ENCODE measurements at places on chromosomes 2 and 18. TPM values are rescaled to one million over a fixed set of nuclear protein-coding genes. Genes with fewer than 3 reads are reported as not detected.

DNA sequence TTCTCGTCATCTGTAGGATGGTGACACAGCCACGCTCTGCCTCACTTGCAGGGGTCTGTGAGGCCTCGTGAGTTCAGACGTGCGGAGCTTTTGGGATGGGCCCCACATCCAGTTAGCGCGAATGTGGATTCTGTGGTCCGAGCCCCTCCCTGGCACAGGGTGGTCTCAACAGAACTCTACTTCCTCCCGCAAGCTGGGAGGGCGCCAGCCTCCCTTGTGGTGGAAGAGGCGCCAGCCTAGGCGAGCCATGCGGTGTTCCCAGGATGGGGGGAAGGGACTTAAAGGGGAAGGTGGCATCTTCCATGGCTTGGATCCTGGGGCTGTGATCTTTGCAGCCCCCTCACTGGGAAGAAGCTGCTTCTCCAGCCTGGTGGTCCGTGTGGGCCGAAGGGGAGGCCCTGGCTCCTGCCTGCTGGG lies 1.4 kb downstream of the SNORC start:
- no peak for ATAC-seq

GRCh38 chr18:74818516-74819175 lies 221.0 kb downstream of the ZNF407 start:
- ATAC-seq: no peak

DNA sequence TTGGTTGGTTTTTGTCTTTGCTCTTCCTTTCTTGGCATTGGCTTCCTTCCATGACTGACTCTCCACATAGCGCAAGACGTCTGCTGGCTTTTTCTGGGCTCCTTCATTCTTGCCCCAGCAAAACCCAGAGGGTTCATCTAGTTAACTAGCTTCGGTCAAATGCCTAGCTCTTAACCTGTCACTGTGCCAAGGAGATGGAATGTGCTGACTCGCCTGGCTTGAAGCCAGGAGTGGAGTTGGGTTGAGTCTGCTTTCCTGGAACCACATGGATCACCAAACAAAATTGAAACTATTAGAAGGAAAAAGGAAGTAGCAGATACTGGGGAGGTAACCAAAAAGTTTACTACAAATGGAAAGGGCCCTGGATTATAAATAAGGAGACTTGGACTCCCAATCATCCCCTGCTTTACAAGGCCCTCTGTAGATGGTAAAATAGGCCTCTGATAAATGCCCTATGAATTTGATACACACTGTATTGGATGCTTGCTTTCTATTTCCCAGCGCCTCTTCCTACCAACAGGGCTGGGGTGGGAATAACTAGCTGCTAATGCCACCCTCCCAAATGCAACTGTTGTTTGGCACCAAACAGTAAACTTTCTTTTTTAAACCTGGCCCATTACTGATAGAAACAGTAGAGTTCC lies 11.3 kb downstream of the MALT1 start:
- peak; percentile 78 for ATAC-seq

The RSAD2 gene
- total RNA-seq: 1.6 TPM

GRCh38 chr2:168160897-168161296 lies 86.5 kb downstream of the STK39 start:
- no peak for ATAC-seq

The MBD1 gene
- total RNA-seq: 44.2 TPM

GRCh38 chr2:118667964-118668363 lies 179.5 kb downstream of the EN1 start:
- ATAC-seq: no peak

The SNORC gene
- 1.8 TPM for total RNA-seq

The CENPA gene
- 10.2 TPM for total RNA-seq

The C1QL2 gene
- not detected for total RNA-seq

DNA sequence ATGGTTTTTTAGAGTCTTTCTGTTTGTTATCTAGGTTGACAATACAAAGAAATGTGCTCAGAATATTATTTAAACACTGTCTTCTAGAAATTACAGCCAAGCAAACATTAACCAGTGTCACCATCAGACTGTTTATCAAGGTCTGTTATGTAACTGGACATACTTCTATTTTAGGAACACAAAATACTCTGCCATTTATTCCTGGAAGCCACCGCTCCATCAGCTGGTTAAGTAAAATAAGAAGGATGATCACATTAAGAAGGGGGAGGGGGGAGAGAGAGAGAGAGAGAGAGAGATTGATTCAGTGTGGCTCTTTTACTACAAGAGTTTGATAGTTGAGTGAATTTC lies 47.9 kb downstream of the MBP start:
- ATAC-seq: no peak

DNA sequence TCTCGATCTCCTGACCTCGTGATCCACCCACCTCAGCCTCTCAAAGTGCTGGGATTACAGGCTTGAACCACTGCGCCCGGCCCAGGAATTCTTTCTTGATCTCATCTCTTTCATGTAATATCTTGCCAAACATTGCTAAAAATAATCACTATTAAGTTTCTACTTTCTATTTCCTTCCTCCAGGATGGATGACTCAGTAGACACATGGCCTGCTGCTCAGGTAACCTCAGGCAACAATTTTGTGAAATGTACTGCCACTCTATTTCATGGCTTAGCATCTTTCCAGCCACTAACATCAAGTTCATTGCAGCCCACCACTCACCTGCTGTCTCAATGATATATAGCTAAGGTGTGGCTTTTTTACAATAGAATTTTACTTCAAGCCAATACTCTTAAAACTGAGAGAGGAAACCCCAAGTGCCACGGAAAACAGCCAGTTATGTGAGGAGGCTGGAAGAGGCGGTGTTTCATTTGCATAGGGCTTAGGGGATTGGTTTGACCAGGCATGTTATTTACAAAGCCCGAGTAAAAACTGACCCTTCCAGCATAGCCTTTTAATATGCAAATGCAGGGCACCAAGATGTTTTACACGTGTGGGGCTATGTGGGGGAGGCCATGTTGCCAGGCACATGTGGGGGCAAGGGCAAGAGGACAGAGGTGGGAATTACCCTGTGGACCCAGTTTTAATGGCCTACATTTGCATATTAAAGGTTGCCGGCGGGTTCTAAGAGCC lies 11.3 kb upstream of the SUMO1 start:
- peak; percentile 83 for ATAC-seq

- peak; percentile 56 for ATAC-seq
Measured at GRCh38 chr2:3267869-3268704, 109.5 kb downstream of the EIPR1 start.

DNA sequence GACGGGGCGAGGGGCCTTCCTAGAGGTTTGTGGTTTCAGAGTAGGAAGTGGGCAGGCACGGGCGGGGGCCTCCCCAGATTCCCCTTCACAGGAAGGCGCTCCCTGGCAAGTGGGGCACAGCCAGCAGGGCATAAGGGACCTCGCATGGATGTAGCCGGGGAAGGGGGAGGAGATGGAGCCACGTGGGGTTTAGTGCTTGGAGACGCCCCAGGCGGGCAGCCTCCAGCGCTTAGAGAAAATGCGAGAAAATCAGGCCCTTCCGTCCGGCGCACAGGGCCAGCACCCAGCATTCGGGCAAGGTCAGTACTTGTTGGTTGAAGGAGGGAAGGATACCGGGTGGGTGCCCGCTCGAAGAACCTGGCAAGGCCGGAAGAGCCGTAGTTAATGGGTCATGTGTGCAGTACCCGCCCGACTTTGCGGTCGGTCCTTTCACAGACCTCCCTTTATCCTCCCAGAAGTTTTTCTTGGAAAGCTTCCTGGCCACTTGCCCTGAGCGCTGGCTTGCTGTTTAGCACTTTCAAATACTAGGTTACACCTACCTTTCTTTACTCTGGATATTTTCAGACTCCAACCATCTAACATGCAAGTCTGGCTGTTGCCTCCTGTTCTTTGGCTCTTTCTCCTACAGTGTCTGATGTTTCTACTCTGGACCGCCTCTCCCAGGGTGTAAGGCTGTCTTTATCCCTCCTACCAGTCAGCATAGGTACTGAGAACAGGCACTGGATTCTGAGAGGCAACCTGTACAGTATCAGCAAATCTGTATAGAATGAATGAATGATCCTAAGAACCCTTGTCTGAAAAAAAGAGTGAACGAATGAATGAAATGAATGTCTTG lies 78.1 kb downstream of the CIB4 start:
- ATAC-seq: peak; percentile 27

DNA sequence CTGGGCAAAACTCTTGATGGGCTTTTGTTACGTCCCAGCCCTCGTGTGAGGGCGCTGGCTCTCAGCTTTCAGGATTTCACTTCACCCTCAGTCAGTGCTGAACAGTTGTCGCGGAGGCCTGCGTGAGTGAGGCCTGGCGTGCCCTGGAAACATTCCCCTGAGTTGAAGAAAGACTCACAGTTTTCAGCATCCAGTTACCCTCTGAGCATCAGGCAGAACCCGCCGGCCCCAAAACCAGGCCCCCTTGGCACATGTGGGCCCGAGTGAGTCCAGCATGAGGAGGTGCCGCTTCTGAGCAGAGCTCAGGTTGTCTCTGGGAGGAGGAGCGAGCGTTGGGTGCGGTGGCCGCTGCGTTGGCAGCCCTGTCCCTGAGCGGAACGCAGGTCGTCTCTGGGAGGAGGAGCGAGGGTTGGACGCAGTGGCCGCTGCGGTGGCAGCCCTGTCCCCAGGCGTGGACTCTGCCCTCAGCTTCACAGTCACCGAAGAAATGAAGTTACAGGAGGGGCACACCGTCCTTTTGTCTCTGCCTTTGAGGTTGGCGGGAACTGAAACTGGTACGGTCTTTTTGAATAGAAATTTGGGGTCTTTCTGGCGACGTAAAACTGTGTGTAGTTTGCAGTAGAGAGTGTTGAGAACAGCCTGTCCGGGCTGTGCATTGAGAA lies at the start of gene NEU4:
Gene NEU4 (plus strand): TSS at position 473 of the 662 bp plus-strand sequence. CDS start 5,292 bp downstream, outside the sequence.
- no peak for ATAC-seq

DNA sequence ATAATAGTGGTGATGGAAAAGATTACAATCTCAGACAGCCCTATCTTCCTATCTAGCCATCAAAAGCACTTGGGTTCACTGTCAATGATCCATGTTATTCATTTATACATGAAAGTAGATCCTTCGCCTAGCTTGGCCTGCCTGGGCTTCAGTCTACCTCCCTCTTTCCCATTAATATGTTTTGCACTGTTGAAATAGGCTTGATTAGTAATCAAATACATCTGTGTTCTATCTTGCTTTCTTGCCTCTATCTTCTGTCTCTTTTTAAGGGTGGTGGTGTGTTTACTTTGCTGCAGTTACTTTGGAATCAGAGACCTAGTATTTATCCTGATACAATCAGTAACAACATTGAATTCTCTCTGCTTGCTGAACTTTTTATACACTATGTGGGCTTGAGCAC lies 521.2 kb downstream of the TNS1 start:
- ATAC-seq: no peak

DNA sequence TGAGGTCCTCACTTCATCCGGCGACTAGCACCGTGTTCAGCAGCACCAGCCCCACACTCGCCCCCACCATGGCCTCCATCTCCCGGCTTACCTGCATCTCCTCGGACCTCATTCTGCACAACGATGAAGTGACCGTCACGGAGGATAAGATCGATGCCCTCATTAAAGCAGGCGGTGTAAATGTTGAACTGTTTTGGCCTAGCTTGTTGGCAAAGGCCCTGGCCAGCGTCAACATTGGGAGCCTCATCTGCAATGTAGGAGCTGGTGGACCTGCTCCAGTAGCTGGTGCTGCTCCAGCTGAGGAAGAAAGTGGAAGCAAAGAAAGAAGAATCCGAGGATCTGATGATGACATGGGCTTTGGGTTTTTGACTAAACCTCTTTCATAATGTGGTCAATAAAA lies 70.5 kb upstream of the MYCN start:
- no peak for ATAC-seq

DNA sequence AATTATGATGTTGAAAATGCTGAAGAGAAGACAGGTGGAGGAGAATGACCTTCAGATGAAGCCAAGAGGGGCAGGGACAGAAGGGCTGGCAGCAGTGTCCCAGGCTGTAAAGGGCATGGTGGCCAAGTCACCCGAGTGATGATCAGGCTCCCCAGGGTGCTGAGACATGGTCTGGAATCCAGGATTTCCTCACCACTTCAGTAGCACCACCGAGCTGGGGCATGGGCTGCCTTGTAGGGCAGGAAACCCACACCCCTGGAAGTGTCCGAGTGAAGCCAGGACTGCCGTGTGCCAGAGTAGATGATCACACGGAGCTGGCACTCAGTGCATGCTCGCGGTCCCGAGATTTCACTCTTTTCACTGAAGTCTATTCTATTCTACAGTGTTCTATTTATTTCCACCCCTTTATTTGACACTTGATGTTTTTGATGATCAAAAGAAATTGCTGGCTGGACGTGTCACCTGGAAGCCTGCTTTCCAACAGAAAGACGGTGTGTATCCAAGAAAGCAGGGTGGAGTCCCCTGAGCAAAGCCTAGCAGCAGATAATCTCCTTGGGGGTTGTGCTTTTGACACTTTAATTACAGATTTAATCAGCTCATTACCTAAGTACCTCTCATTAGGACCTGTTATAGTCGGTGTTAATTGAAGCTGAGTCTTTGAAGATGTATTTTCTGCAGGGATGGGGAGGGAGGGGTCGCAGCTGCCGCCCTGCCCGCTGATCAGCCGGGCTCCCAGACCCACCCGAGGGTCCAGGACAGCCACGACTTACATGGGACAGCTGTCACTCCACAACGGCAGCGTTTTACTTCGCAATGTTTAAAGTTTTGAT lies 92.3 kb downstream of the SEPTIN10 start:
- no peak for ATAC-seq
